ENCODE measurements at places on chromosomes 1 and 21. TPM values are rescaled to one million over a fixed set of nuclear protein-coding genes. Genes with fewer than 3 reads are reported as not detected.

DNA sequence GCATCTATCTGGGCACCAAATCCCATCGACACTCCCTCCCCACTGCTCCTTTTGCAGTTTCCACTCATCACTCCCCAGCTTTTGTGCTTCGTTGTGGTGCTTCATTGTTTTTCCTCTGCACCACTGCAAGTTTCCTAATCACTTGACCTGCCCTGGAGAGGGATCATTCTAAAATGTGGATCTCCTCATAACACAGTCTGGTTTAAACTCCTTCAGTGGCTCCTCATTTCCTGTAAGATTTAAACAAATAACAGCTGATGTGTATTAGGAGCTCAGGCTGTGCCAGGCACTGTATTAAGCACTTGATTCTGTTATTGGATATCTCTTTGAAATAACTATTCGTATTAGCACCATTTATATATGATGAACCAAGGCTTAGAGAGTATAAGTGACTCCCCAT, 51.3 kb downstream of the MAP10 start:
- H3K36me3 ChIP-seq = no peaks in the 10 kb centered on the region
- no peak for DNase-seq
- H3K27me3 ChIP-seq = no peaks in the 10 kb centered on the region
- no peak overlapping the region for H3K27ac ChIP-seq
- no peak overlapping the region for H3K4me3 ChIP-seq
- peaks cover 18% of the 10 kb centered on the region for H3K4me1 ChIP-seq

C1orf185 gene
- not detected for total RNA-seq

DNA sequence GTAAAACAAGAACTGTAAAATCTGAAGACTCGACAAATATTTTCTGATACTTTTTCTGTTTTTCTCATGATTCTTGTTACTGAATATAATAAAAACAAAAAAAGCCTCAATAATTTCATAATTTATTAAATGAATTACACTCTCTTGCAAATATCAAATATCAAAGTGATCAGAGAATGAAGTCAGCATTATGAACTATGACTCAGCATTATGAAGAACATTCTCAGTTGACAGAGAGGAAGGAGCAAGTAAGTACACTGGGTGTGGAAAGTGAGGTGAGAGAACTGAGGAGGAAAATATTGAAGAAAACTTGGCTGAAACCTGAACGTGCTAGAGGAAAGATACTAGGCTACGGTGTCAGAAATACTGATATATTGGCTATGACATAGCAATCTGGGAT, 529.5 kb downstream of the KCNT2 start:
- DNase-seq = peak; percentile 44
- no peak overlapping the region for H3K4me3 ChIP-seq
- no peaks in the 10 kb centered on the region for H3K36me3 ChIP-seq
- peaks cover 7% of the 10 kb centered on the region for H3K4me1 ChIP-seq
- H3K27ac ChIP-seq = no peak overlapping the region

GRCh38 chr1:112807999-112808398, 92.9 kb upstream of the PPM1J start:
- no peak overlapping the region for H3K4me3 ChIP-seq
- 0 out of 2 replicates have a peak, but pooled peaks cover 6% of the 10 kb centered on the region for H3K4me1 ChIP-seq
- no peaks in the 10 kb centered on the region for H3K36me3 ChIP-seq
- DNase-seq = no peak
- H3K27me3 ChIP-seq = no peaks in the 10 kb centered on the region

DNA sequence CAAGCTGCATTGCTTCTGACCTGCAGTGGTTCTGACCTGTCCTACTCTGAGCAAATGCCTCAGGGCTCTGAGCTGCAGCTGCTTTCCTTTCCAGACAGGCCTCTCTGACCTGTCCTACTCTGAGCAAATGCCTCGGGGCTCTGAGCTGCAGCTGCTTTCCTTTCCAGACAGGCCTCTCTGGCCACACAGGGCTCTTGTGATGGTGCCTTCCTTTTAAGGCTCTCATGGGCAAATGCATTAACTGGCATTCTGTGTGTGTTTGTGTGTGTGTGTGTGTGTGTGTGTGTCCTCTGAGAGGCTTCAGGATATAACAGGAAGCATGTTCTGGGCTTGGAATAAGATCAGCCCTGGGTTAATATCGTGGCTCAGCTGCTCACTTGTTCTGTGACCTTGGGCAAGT, 131.3 kb downstream of the NTPCR start:
- no peaks in the 10 kb centered on the region for H3K27me3 ChIP-seq
- peak overlapping the region; percentile 34 for H3K27ac ChIP-seq
- peaks cover 53% of the 10 kb centered on the region for H3K4me1 ChIP-seq
- DNase-seq = peak; percentile 76
- H3K36me3 ChIP-seq = no peaks in the 10 kb centered on the region
- no peak overlapping the region for H3K4me3 ChIP-seq

- peaks cover 17% of the 10 kb centered on the region for H3K36me3 ChIP-seq
- DNase-seq = peak; percentile 72
- peak overlapping the region; percentile 59 for H3K27ac ChIP-seq
- no peaks in the 10 kb centered on the region for H3K27me3 ChIP-seq
- H3K4me3 ChIP-seq = peak overlapping the region; percentile 97
- peaks cover 19% of the 10 kb centered on the region for H3K4me1 ChIP-seq
Measured at GRCh38 chr1:108200687-108201051, 526 bp upstream of the SLC25A24 start.

DNA sequence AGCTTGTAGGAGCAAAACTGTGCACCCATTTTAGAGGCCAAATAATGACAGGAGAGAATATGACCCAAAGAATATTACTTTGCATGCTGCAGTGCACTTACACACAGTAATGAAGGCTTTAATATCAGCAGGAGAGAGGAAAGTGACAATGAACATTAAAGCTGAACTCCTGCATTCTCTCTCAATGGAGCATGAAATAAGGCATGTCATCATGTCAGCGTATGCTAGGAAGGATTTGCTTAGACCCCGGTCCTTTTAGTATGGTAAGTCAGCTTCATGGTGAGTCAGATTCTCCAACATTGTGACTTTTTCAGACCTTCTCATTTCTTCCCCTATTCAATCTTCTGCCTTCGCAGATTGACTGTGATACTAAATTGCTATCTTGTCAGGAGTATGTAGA, 210.7 kb upstream of the TMPRSS15 start:
- no peak for DNase-seq
- no peaks in the 10 kb centered on the region for H3K27me3 ChIP-seq
- H3K4me1 ChIP-seq = no peaks in the 10 kb centered on the region
- H3K4me3 ChIP-seq = no peak overlapping the region
- no peak overlapping the region for H3K27ac ChIP-seq
- H3K36me3 ChIP-seq = no peaks in the 10 kb centered on the region

- no peaks in the 10 kb centered on the region for H3K4me1 ChIP-seq
- no peak overlapping the region for H3K4me3 ChIP-seq
- no peak overlapping the region for H3K27ac ChIP-seq
- peaks cover 81% of the 10 kb centered on the region for H3K36me3 ChIP-seq
- no peak for DNase-seq
Measured at GRCh38 chr21:32316361-32317215, 17.9 kb downstream of the MRAP start.

DNA sequence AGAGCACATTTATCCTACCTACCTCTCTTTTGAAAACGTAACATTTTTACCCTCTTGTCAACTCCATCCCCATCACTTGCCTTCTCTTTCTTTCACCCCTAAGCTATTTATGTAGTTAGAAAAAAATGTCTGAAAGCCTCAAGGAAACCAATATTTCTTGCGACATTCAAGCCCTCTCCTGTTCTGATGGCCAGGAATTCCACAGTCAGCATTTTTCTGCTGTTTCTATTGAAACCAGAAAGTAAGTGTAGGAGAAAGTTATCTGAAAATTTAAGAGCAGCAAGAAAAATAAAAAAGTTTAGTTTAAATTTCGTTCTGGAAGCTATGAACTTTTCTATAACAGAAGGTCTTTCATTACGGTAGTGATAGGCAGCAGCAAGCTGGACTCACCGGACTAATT, 247.6 kb upstream of the PBX1 start:
- no peak overlapping the region for H3K4me3 ChIP-seq
- no peaks in the 10 kb centered on the region for H3K4me1 ChIP-seq
- peaks cover 20% of the 10 kb centered on the region for H3K27me3 ChIP-seq

PHF13 gene
- 14.9 TPM for total RNA-seq

DNA sequence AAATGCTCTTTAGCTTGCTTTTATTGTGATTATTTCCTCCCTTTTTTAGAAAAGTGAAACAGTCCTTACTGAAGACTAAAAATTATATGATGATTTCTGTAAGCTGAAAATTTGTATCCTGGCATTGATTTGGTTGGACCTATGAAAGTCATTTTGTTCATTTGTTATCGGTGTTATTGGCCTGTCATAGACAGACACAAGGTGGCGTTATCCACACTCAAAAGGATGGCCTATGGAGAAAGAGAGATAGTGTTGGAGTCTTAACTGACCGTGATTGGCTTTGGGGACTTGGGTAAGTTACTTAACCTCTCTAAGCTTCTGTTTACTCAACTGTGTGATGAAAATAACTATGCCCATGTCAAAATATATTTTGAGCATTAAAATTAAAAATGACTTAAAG, 203.6 kb upstream of the CHODL start:
- H3K27me3 ChIP-seq = no peaks in the 10 kb centered on the region
- no peak overlapping the region for H3K4me3 ChIP-seq
- no peaks in the 10 kb centered on the region for H3K4me1 ChIP-seq
- no peak overlapping the region for H3K27ac ChIP-seq

AMIGO1 gene
- 2.7 TPM for total RNA-seq

MR1 gene
- total RNA-seq = 4.4 TPM

DMBX1 gene
- 2.4 TPM for total RNA-seq

- DNase-seq = peak; percentile 13
- H3K27ac ChIP-seq = no peak overlapping the region
- H3K36me3 ChIP-seq = no peaks in the 10 kb centered on the region
- H3K27me3 ChIP-seq = no peaks in the 10 kb centered on the region
Measured at GRCh38 chr1:186636786-186637185, 43.4 kb downstream of the PTGS2 start.

DNA sequence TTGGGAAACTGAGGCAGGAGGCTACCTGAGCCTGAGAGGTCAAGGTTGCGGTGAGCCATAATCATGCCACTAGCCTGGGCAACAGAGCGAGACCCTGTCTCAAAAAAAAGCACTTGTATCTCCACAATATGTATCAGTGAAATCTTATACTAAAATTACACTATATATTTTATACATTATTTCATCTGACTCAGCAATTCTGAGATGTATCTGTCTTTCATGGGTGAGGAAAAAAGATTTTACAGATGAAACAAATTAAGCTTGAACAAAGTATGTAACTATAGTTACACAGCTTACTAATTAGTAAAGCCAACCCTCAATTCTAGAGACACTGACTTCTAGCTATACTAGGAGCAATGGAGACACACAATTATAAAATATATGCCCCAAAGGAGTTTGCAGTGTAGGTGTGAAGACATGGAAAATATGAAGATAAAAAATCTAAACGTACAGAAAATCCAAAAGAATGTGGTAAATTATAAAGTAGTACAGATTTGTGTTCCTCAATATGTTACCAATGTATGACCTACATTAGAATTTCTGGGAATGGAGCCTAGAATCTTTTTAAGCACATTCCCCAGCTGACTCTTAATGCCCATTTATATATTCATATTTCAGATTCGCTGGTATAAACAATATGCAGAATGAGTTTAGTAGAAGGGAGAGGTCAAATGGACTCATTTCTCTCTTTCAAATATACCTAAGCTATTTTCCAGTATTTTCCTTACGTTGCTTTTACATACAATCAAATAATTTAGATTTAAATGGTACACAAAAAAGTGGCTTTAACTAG, 14.6 kb downstream of the GTF2B start:
- H3K4me3 ChIP-seq = no peak overlapping the region
- DNase-seq = no peak
- peaks cover 9% of the 10 kb centered on the region for H3K36me3 ChIP-seq
- peaks cover 8% of the 10 kb centered on the region for H3K4me1 ChIP-seq
- H3K27ac ChIP-seq = no peak overlapping the region

GRCh38 chr1:174077749-174078490, 55.8 kb upstream of the RC3H1 start:
- H3K27ac ChIP-seq = no peak overlapping the region
- no peaks in the 10 kb centered on the region for H3K27me3 ChIP-seq
- H3K36me3 ChIP-seq = no peaks in the 10 kb centered on the region
- no peaks in the 10 kb centered on the region for H3K4me1 ChIP-seq

DNA sequence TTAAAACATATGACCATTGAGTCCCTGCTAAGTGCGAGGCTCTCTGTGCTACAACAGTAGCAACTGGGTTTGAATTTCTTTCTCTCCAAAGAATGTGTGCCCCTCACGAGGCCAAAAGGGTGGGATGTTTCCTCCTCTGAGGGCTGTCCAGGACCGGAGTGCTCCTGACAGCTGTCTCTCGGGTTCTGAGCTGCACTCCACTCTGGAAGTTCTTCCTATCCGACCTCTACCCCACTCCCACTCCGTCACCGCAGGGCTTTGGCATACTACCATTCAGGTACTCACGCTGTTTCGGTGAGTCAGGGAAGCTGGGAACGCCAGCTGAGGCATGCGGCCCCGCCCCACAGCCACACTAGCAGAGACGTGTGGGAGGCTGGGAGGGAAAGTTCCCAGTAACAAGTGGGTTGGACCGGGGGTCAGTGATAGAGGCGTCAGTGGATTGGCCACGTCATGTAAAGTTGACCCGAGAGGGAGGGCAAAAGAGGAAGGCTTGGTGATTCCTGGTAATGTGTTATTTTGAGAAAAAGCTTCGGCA, 705 bp upstream of the SLC50A1 start:
- H3K4me3 ChIP-seq = peak overlapping the region; percentile 87
- H3K36me3 ChIP-seq = peaks cover 26% of the 10 kb centered on the region
- H3K27ac ChIP-seq = peak overlapping the region; percentile 94
- peak; percentile 100 for DNase-seq
- H3K27me3 ChIP-seq = no peaks in the 10 kb centered on the region

DNA sequence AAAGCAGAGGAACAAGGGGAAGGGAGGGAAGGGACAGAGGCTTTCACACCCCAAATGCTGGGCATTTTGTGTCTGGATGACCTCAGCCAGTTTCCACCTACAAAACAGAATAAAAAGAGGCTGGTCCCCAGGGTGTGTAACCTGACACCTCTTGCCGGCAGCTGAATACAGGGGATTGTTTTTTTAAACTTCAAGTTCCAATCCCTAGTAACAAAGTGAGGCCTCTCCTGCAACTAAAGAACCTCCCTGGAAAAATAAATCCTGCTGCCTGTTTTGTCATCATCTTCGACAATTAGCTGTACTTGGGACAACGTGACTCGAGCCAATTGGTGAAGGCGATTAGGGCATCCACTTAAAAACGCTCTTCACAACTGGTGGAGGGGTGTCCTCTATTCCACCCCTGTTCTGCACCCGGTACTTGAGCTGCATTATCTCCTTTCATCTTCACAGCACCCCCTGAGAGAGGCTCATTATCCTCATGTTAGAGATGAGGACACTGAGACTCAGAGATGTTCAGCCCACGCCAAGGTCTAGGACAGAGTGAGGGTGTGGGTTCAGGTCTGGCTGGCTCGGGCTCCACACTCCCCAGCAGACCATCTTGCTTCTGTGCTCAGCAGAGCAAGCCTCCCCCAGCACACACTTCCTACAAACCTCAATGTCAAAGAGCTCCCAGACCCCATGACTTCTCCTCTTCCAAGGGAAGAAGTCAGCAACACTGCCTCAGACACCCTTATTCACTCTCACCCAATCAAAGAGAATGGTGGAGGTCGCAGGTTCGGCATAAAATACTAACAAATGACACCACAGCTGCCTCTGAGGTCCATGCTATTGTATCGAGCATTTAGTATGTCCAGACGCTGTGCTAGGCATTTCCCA, 15.2 kb downstream of the ITPKB start:
- peaks cover 11% of the 10 kb centered on the region for H3K4me1 ChIP-seq
- H3K36me3 ChIP-seq = peaks cover 2% of the 10 kb centered on the region
- H3K27me3 ChIP-seq = no peaks in the 10 kb centered on the region
- H3K27ac ChIP-seq = no peak overlapping the region

COL16A1 gene
- total RNA-seq = 5.0 TPM

- no peaks in the 10 kb centered on the region for H3K27me3 ChIP-seq
- H3K36me3 ChIP-seq = peaks cover 11% of the 10 kb centered on the region
- H3K27ac ChIP-seq = no peak overlapping the region
- 0 out of 2 replicates have a peak, but pooled peaks cover 3% of the 10 kb centered on the region for H3K4me1 ChIP-seq
Measured at GRCh38 chr21:35002879-35003722, 46.0 kb downstream of the RUNX1 start.

SV2A gene
- not detected for total RNA-seq
